Activated T-helper 2 cell treated with anti-CD3 and anti-CD28 coated beads, Interferon-gamma antibody, Interleukin-2, Interleukin-4, amounts not matched to agents 10 μg/mL and 5 μg/mL and 100 μg/mL, durations not matched to agents 14 hours and 24 hours and 36 hours (primary cell): ENCODE measurements at places on chromosomes 3 and 15. TPM values are rescaled to one million over a fixed set of nuclear protein-coding genes. Genes with fewer than 3 reads are reported as not detected.

- no peaks in the 10 kb centered on the region for H3K36me3 ChIP-seq
- H3K4me3 ChIP-seq: no peak overlapping the region
- H3K4me1 ChIP-seq: no peaks in the 10 kb centered on the region
- no peak for DNase-seq
- H3K27me3 ChIP-seq: no peaks in the 10 kb centered on the region
These were observed 169.4 kb downstream of the TBC1D2B start for GRCh38 chr15:77907824-77908751.

- no peaks in the 10 kb centered on the region for H3K4me1 ChIP-seq
- peaks cover 7% of the 10 kb centered on the region for H3K27me3 ChIP-seq
- no peak overlapping the region for H3K27ac ChIP-seq
- H3K36me3 ChIP-seq: no peaks in the 10 kb centered on the region
- H3K4me3 ChIP-seq: no peak overlapping the region
These were observed 71.6 kb downstream of the ABTB1 start for GRCh38 chr3:127744253-127744815.

DNA sequence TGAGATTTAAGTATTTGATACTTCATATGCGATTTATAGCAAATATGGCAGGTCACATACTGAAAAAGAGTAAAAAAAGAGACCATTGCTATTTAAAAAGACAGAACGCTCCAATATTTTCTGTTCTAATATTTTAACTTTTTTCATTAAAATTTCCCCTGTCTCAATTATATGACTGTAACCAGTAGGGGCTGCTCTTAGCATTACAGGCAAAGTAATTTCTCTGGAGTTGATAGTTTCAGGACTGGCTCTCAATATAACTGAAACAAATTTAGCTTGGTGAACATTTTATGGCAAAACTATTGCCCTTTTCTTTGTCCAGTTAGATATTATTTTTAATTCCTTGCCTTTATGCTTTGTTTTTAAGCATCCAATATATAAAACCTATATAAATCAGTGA, 286.3 kb upstream of the ROBO2 start:
- no peaks in the 10 kb centered on the region for H3K36me3 ChIP-seq
- DNase-seq: no peak
- no peaks in the 10 kb centered on the region for H3K4me1 ChIP-seq
- no peaks in the 10 kb centered on the region for H3K27me3 ChIP-seq

- H3K4me3 ChIP-seq: no peak overlapping the region
- H3K27me3 ChIP-seq: peaks cover 21% of the 10 kb centered on the region
- H3K36me3 ChIP-seq: no peaks in the 10 kb centered on the region
These were observed 20.4 kb downstream of the PLD1 start for GRCh38 chr3:171789759-171790505.

DNA sequence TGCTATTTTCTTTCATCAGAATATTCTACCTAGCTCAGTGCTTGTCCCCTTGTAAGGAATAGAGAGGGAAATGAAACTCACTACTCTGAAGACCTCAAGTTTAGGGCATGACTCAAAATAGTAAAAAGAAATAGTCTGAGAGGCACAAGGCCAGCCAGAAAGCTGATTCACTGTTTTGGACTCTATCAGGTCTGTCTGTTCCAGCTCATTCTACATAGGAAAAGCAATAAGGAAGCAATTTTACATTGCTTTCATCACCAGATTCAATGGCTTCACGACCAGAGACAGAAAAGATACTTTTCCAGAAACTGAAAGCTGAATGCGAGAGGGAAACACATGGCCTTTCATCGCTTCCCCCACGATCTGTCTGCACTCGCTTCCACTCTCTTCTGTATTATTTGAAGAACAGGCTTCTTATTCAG, 276.0 kb downstream of the GBE1 start:
- H3K4me1 ChIP-seq: no peaks in the 10 kb centered on the region
- H3K27ac ChIP-seq: no peak overlapping the region
- no peaks in the 10 kb centered on the region for H3K27me3 ChIP-seq
- no peaks in the 10 kb centered on the region for H3K36me3 ChIP-seq
- no peak for DNase-seq

- H3K27me3 ChIP-seq: peaks cover 12% of the 10 kb centered on the region
- no peak for DNase-seq
- no peaks in the 10 kb centered on the region for H3K4me1 ChIP-seq
These were observed 87.0 kb downstream of the SV2B start for GRCh38 chr15:91186904-91187656.

- no peaks in the 10 kb centered on the region for H3K4me1 ChIP-seq
- H3K27ac ChIP-seq: no peak overlapping the region
- H3K27me3 ChIP-seq: no peaks in the 10 kb centered on the region
- H3K4me3 ChIP-seq: no peak overlapping the region
- no peak for DNase-seq
- H3K36me3 ChIP-seq: no peaks in the 10 kb centered on the region
These were observed 313.0 kb upstream of the COL8A1 start for GRCh38 chr3:99325402-99325801.

DNA sequence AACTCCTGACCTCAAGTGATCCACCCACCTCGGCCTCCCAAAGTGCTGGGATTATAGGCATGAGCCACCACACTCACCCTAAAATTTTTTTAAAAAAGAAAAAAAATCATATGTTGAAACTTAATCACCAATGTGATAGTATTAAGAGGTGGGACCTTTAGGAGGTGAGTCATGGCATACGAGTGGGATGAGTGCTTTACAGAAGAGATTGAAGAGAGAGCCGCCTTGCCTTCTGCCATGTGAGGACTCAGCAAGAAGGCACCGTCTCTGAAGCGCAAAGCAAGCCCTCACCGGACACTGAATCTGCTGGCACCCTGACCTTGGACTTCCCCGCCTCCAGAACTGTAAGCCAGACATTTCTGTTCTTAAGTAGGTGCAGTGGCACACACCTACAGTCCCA, 5.5 kb downstream of the ARPIN start:
- no peaks in the 10 kb centered on the region for H3K4me1 ChIP-seq
- no peak overlapping the region for H3K4me3 ChIP-seq
- H3K36me3 ChIP-seq: no peaks in the 10 kb centered on the region
- DNase-seq: no peak

- no peaks in the 10 kb centered on the region for H3K4me1 ChIP-seq
- peaks cover 24% of the 10 kb centered on the region for H3K27me3 ChIP-seq
- H3K36me3 ChIP-seq: no peaks in the 10 kb centered on the region
- DNase-seq: no peak
- no peak overlapping the region for H3K4me3 ChIP-seq
These were observed 22.7 kb upstream of the IREB2 start for GRCh38 chr15:78415284-78415683.

- H3K27me3 ChIP-seq: no peaks in the 10 kb centered on the region
- peaks cover 48% of the 10 kb centered on the region for H3K36me3 ChIP-seq
- peaks cover 49% of the 10 kb centered on the region for H3K4me1 ChIP-seq
- H3K27ac ChIP-seq: peak overlapping the region; percentile 19
- no peak overlapping the region for H3K4me3 ChIP-seq
- no peak for DNase-seq
These were observed 7.8 kb downstream of the SCAMP2 start for GRCh38 chr15:74865316-74865715.

GRCh38 chr3:125072301-125072700, 16.5 kb upstream of the HEG1 start:
- H3K36me3 ChIP-seq: no peaks in the 10 kb centered on the region
- H3K4me1 ChIP-seq: peaks cover 9% of the 10 kb centered on the region
- H3K27me3 ChIP-seq: peaks cover 30% of the 10 kb centered on the region
- H3K4me3 ChIP-seq: no peak overlapping the region
- DNase-seq: no peak

DNA sequence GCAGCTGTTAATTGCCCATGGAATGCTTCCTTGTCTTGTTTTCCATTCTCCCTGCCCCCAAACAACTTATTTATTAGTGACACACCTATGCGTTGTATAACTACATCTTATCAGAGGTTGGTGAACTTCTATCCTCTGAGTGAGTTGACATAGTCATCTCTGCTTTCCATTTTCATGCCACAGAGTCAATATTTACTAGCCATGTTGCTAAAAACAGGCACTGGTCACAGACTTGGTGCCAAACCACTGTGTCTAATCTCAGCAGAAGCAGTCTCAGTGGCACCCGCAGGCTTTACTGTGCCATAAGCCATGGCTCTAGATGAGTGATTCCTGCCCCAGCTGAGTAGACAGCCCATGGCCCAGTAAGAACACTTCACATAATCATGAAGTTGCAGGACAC, 26.5 kb downstream of the DAPK2 start:
- H3K4me3 ChIP-seq: no peak overlapping the region
- no peaks in the 10 kb centered on the region for H3K27me3 ChIP-seq
- DNase-seq: no peak
- H3K27ac ChIP-seq: no peak overlapping the region

- no peak overlapping the region for H3K4me3 ChIP-seq
- peaks cover 1% of the 10 kb centered on the region for H3K27me3 ChIP-seq
- H3K4me1 ChIP-seq: no peaks in the 10 kb centered on the region
- H3K36me3 ChIP-seq: no peaks in the 10 kb centered on the region
- no peak overlapping the region for H3K27ac ChIP-seq
- no peak for DNase-seq
These were observed 26.6 kb downstream of the USP50 start for GRCh38 chr15:50519740-50520425.

DNA sequence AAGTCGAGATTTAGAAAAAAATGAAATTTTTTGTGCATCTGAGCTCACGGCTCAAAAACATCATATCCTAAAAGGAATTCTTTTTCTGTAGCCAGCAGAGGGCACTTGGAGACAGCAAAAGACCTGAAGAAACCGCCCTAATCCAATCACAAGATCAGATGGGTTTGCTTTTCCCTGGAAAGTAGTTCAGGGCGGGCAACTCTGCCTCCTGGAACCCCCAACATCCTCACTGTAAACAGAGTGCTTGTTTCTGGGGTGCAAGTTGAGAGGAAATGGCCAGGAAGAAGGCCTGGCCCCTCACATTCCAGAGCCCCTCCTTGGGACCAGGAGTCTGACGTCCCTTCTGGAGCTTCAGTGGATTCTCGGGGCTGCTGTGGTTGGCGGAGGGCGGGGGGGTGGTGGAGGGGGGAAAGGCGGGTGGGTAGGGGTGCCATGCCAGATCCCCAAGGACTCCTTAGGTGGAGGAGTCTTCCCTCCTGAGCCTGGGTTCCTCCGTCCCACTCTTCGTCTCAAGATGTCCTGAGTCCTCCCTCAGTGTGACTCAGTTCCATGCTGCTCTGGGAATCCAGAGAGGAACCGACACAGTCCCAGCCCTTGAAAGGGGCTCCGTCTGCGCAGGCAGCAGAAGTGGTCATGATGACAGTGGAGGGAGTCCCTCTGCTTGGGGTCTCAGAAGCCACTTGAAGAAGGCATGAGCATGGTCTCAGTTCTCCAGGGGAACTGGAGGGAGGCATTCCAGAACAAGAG, 35.9 kb downstream of the CCK start:
- no peak overlapping the region for H3K4me3 ChIP-seq
- H3K36me3 ChIP-seq: peaks cover 6% of the 10 kb centered on the region
- no peak for DNase-seq
- H3K27me3 ChIP-seq: peaks cover 10% of the 10 kb centered on the region
- H3K27ac ChIP-seq: no peak overlapping the region

DNA sequence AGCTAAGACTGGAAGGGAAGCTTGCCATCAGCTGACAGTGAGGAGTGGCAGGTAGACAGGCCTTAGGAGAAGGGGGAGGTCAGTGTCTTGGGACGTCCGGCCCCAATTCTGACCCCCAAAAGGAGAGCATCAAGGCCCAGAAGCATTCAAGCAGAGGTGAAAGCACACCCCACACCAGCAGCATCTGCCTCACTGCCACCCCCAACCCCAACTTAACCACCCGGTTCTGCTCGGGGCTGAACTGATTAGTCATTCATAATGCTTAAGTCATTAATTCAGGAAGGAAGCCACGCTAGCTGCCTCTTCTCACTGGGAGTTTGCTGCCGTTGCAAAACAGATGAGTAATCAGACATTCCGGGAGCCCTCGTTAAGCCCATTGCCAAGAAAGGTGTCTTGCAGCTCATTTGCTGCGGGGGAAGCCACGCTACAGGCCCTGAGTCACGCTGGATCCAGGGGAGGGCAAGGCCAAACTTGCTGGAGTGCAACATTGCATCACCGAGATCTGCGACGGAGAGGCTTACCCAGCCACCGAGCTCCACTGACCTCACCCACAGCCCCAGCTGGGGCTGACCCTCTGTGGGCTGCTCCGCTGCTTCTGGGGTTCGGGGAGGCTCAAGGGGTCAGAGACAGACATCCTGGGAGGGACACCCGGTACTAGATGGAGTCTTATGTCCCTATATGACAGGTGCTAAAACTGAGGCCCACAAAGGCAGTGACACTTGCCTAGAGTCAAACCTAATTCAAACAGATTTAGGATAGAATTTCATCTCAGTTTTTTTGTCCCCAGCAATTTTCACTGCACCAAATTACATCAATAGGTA, 46.4 kb upstream of the HES1 start:
- no peak for DNase-seq
- no peak overlapping the region for H3K4me3 ChIP-seq
- H3K27ac ChIP-seq: no peak overlapping the region
- H3K4me1 ChIP-seq: no peaks in the 10 kb centered on the region
- peaks cover 21% of the 10 kb centered on the region for H3K27me3 ChIP-seq
- no peaks in the 10 kb centered on the region for H3K36me3 ChIP-seq

DNA sequence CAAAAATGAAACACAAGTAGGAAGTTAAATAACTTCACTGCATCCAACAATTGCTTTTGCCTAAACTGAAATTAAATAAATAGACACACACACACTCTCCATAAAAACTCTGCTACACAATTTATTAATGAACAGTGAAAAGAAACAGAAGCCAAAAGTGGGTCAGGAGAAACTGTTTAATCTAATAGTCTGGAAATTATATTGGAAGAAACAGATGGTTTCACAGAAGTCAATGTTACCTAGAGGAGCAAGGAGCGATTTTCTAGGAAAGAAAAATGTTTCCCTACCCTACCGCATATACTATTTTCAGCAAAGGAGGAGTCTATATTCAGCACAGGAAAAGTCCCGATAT, 32.0 kb downstream of the RFTN1 start:
- peak overlapping the region; percentile 6 for H3K4me3 ChIP-seq
- peaks cover 80% of the 10 kb centered on the region for H3K36me3 ChIP-seq
- DNase-seq: no peak
- no peaks in the 10 kb centered on the region for H3K27me3 ChIP-seq

DNA sequence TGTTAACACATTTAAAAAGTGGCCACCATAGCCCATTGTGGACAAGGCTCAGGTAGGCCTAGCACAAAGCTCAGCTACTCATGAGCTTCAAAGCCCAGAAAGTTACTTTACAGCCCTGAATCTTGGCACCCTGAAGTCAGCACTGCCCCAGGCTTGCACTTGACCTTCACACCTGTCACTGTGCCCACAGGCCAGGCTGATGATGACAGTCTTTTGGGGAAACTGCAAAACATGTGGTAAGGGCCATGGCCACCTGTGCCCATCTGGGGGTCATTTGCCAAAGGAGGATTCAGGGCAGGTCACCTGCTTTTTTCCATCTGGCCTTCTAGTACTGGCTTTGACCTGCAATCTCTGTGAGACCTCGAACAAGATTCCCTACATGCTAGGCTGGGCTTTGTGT, 11.0 kb downstream of the CHDH start:
- no peak overlapping the region for H3K4me3 ChIP-seq
- H3K4me1 ChIP-seq: peaks cover 17% of the 10 kb centered on the region
- H3K27ac ChIP-seq: no peak overlapping the region
- peaks cover 28% of the 10 kb centered on the region for H3K36me3 ChIP-seq
- H3K27me3 ChIP-seq: peaks cover 6% of the 10 kb centered on the region

FAM81A gene
- total RNA-seq: 0.69 and 1.1 TPM in 2 replicates

SHQ1 gene
- 29.0 and 31.2 TPM in 2 replicates for total RNA-seq

GHSR gene
- total RNA-seq: not detected in 2 replicates

SLC12A1 gene
- not detected in 2 replicates for total RNA-seq

PLSCR4 gene
- total RNA-seq: not detected in 2 replicates

SLC22A14 gene
- total RNA-seq: not detected in 2 replicates

PIGZ gene
- 2.1 and 2.4 TPM in 2 replicates for total RNA-seq

MGLL gene
- 6.5 and 6.6 TPM in 2 replicates for total RNA-seq

PCOLCE2 gene
- total RNA-seq: not detected in 2 replicates

ZNF35 gene
- total RNA-seq: 2.9 and 4.7 TPM in 2 replicates

NOX5 gene
- total RNA-seq: 0.21 TPM in 1 of 2 replicates, not detected in the other

TF gene
- 0.11 and 0.25 TPM in 2 replicates for total RNA-seq

PIF1 gene
- 28.1 and 29.2 TPM in 2 replicates for total RNA-seq
